RWPE1 (cell line): ENCODE measurements at places on chromosomes 3 and 15.
A peak's percentile ranks its signal among the peaks of the same experiment; 100 is the strongest.

GRCh38 chr15:91956026-91956723 is 102.7 kb downstream of the SLCO3A1 start:
- DNase-seq = peak; percentile 62

DNA sequence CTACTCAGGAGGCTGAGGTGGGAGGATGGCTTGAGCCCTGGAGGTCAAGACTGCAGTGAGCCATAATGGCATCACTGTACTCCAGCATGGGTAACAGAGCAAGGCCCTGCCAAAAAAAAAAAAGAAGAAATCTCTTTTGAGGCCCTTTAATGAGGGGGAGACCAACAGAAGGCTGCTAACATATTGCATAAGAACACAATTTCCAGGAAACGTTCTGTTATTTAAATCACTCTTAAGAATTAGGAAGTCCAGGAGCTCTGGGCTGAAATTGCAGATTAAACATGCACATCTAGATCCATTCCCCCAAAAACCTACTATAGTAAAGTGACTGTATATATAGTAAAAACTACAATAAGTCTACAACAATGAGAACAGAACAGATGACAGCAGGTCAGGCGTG is 16.1 kb upstream of the BLM start:
- no peak for DNase-seq

DNA sequence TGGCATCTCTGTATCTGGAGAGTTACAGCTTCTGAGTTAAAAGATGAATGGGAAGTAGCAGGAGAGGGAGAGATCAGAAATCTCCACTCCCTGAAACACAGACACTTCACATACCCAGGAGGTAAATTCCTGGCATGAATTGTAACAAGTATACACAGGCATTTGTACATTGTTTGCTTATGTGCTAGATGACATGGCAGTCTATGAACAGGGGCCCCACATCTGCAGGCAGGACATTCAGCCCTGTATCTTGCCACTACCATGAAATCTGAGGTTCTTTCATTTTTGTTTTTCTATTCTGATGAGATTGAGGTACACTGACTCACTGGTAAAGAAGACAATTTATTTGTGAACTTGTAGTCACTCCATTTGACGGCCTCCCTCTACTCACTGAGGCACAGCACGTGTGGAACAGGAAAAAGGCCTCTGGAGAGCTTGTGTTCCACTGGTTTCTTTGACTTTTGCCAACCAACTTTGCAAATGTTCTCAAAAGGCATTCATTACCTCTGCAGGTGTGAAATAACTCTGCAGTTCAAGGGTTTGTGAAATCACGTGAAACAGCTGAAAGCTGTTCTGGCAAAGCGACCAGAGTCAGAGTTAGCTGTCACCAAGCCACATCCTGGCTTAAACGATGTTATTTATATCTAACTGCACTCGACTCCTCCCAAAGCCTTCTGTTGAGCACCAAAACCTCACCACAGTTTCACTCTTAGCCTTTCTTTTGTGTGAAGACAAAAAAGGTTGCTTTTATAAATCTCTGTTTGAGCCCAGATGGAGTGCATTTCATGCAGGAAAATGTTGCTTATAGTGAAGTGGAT is 401.3 kb upstream of the CFAP20DC start:
- DNase-seq = peak; percentile 34

- DNase-seq = no peak
These were observed 14.7 kb downstream of the ANKUB1 start for GRCh38 chr3:149777414-149778214.

- no peak for DNase-seq
These were observed 3.2 kb upstream of the TMEM89 start for GRCh38 chr3:48624767-48625166.

DNA sequence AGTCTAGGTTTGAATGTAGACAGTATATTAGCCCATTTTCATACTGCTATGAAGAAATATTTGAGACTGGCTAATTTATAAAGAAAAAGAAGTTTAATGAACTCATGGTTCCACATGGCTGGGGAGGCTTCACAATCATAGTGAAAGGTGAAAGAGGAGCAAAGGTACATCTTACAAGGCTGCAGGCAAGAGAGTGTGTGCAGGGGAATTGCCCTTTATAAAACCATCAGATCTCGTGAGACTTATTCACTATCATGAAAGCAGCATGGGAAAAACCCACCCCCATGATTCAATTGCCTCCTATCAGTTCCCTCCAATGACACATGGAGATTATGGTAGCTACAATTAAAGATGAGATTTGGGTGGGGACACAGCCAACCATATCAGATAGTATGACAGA is 440.1 kb upstream of the ARHGEF26 start:
- DNase-seq = no peak

GRCh38 chr3:15332405-15333098 is at the start of gene SH3BP5:
Gene SH3BP5, minus strand, starts transcription at chr3:15332586. Its CDS starts 178 bp downstream, at chr3:15332408.
- peak; percentile 63 for DNase-seq

- no peak for DNase-seq
These were observed 842.4 kb downstream of the TBL1XR1 start for GRCh38 chr3:176354843-176355242.

DNA sequence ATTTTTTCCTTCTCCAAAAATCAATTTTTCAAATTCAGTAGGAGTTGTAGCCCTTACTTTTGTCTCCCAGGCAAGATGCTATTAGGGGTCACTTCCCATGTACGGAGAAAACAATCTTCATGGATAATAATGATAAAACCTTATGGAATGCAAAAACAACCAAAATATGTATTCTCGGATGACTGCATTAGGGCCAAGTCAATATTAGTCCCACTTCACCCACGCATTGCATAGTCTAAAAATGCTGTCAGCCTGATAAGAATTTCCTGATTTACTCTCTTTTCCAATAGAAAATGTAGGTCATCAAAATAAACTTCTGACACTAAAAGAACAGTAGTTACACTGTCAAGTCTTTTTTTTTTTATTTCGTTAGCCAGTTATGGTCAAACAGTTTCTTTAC is 2.7 kb downstream of the VGLL3 start:
- DNase-seq = peak; percentile 21

GRCh38 chr3:13088028-13089006 is 15.1 kb upstream of the IQSEC1 start:
- no peak for DNase-seq

DNA sequence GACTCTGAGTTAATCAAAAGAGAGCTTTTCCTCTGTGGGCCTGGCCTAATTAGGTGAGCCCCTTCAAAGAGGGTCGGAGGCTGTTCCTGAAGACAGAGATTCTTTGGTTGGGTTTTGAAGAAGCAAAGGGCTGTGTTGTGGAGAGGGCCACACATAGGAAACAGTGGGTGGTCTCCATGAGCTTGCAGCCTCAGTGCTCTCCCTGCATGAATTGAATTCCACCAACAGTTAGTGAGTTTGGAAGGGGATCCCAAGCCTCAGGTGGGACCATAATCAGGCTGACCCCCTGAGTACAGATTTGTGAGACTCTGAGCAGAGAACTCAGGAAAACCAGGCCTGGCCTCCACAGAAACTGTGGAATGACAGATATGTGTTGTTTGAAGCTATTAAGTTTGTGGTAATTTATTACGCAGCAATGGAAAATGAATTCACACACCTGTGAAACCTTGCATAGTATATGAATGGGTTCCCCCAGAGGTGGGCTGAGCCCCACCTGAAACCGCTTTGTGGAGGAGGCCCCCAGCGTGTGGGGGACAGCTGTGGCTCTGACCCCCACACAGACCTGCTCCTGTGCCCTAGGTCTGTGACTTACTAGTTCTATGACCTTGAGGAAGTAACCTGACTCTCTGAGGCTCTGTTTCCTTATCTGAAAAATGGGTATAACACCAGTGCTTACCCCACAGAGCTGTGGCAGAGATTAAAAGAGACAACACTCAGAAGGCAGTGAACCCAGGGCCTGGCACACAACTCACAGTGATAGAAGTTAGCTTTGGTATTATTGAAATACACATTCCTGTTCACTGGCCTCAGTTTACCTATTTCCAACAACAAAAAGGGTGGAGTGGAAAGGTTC is 431.3 kb downstream of the FOXP1 start:
- DNase-seq = no peak

- DNase-seq = no peak
These were observed 11.6 kb upstream of the PIK3CB start for GRCh38 chr3:138846262-138846791.

- peak; percentile 61 for DNase-seq
These were observed at the start of gene ABHD14A for GRCh38 chr3:51974963-51975851. Gene ABHD14A, plus strand, starts transcription at chr3:51975064. Its CDS starts 72 bp downstream, at chr3:51975136.

DNA sequence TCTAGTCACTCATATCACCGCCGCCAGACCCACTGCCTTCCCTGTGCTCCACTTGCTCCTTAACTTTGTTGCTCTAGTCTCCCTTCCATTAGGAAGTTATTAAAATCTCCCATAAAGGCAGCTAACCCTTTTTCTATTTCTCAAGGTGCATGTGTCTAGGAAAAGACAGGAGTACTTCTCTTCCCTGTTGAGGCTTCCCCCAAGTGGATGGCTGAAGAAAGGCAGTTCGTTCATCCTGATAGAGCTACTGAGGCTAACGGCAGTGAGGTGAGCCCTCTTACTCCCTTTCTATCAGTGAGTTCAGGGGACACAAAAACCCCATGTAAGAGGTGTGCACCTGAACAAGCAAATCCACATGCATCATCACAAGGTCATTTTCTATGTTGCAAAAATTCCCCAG is 397.8 kb downstream of the IGSF11 start:
- DNase-seq = peak; percentile 15

- DNase-seq = no peak
These were observed 12.0 kb downstream of the STARD5 start for GRCh38 chr15:81311752-81312464.

GRCh38 chr3:184658223-184658928 is 53.5 kb downstream of the MAGEF1 start:
- DNase-seq = no peak
